T-helper 22 cell (primary cell): ENCODE measurements at places on chromosomes 16 and 17.

DNA sequence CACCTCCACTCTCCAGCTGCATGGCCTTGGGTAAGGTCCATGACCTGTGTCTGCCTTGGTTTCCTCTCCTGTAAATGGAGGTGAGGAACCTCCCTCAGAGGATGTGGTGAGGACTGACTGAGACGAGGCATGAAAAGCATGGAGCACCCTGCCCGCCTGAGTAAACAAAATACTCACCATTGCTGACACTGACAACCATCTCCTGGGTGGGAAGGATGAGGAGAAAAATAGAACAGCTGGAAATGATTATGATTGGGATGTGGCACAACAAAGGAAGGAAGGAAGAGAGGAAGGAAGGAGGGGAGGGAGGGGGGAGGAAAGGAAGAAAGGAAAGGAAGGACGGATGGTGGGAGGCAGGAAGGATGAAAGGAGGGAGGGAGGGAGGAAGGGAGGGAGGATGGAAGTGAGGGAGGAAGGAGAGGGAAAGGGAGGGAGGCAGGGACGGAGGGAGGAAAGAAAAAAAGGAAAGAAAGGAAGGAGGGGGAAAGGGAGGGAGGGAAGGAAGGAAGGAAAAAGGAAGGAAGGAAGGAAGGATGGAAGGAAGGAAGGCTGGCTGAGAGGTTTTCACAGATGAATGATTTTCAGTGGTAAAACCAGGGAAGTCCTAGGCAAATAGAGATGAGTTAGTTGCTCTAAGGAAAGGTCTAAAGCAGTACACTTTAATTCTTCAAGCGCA, 276.5 kb upstream of the XYLT1 start:
- DNase-seq = no peak

DNA sequence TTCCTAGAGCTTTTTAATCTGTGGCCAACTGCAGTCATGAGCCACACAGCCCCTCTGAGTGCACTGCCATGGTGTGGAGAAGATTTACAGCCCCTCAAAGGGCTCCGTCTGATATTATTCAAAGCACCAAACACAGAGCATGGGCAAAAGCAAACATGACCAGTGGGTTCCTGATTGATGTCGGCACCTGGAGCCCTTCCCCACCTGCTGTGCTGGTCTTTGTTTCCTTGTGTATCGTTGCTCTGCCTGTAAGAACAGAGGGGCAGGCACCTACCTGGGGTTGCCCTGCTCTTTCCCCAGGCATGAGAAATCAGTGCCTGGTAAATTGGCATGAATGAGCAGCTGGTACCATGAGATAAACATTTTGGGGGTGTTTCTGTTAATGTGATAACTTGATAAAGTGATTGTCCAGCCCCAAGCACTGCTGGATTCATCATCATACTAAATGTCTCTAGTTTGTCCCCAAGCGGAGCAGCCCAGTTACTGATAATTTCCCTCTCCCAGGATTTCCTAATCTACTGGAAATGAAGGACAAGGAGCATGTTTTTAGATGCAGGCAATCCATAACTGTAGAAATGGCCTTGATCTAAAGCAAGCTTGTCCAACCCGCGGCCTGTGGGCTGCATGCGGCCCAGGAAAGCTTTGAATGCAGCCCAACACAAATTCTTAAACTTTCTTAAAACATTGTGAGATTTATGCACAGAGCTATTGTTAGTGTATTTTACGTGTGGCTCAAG, 5.0 kb upstream of the SPIRE2 start:
- DNase-seq = no peak

DNA sequence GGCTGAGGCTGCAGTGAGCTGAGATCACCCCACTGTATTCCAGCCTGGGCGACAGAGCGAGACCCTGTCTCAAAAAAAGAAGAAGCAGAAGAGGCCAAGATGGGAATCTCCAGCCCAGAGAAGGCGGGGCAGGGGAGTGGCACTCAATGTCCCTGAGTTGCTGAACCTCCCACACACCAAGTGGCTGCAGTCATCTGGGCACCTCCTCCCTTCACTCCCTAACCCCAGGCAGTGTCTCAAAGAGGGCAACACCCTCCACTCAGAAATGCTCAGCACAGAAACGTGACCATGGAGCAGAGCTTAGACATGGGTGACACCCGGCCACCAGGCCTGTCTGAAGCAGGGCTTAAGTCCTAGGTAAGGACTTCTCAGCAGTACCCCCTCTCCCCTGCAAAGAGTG, 36.3 kb upstream of the BCAR1 start:
- DNase-seq = no peak

- DNase-seq = no peak
Observed at GRCh38 chr17:74550602-74551001, 4.7 kb upstream of the CD300C start.

GRCh38 chr17:82215095-82215971, 2.7 kb upstream of the CCDC57 start:
- DNase-seq = no peak

DNA sequence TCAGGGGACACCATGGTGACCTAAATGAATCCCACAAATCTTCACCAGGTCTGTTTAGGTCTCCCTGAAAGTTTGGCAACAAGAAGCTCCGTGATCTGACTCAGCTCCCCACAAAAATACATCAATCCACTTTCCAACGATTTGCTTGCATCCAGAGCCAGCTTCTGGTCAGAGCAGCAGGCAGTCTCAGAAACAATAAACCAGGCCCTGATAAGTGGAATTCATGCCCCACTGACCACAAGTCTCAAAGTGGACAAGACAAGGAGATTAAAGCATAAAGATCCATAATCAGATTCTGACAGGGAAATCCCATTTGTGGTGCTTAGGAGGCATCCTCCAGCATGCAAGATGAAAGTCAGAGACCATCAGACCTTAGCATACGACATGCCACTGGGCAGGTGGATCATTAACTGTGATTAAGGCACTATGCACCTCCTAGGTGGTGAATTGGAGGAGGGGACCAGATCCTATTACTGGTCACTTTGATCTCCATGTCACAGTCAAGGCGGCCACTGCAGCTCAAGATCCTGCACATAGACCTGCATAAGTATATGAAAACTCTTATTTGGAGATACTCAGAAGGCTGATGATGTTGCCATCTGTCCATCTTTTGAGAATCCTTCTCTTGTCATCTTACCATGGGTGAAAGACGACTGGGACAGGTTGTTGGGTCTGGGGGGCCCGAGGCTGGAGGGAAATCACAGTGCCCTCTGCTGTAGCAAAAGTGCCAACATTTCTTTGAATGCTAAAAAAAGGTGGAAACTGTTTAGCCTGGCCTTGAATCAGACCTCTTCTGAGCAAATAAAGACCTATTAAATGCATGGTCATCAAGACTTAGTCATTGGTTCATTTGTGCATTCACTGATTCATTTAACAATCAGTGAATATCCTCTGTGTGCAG, 309.2 kb upstream of the CCL2 start:
- DNase-seq = no peak

DNA sequence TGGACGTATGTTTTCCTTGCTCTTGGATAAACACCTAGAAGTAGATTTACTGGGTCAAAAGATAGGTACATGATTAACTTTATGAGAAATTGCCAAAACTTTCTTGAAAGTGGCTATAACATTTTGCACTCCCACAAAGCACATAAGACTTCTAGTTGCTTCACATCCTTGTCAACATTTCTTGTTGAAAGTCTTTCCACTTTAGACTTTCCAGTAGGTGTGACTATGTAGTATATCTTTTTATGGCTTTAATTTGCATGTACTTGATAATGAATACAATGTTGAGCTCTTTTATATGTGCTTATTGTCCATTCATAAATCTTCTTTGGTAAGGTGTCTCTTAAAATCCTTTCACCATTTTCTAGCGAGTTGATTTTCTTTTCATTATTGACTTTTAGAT, 241.2 kb upstream of the RPL38 start:
- no peak for DNase-seq

DNA sequence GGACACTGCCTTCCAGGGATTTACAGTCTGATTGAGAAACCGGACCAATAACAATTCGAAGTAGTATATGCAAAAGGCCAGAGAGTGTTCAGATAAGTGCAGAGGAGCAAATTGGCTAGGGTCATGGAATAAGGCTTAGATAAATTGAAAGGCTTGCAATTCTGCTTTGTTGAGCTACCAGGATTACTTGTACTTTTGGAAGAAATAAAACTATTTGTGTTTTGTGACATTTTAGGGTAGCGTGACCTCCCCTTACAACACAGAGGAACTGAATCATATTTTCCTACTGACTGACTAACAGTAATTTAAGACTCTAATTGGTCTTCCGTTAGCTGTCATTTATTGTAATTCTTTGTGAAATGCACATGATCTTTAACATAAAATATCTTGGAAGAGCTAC, 104.7 kb downstream of the PITPNC1 start:
- no peak for DNase-seq

DNA sequence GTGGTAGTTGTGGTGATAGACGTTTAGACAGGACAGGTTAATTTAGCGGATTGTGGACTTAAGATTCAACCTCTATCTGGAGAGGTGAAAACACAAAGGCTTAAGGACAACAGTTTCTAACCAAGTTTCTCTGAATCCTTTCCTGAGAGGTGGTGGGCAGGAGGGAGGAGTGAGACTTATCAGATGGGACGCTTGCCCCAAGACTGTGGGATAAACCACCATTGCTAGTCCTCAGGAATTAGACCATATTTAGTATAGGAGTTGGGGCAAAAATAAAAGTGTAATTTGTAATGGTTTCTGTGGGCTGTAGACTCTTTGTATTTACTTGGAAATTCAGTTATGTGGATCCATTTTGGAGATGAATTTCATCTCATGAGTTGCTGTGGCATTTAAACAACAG, 6.6 kb downstream of the PDP2 start:
- no peak for DNase-seq

GRCh38 chr17:57868007-57868909, 18.4 kb upstream of the MRPS23 start:
- no peak for DNase-seq

- DNase-seq = no peak
Observed at GRCh38 chr17:81607431-81607830, 29.5 kb downstream of the NPLOC4 start.

GRCh38 chr17:78307887-78308638, 51.8 kb downstream of the SOCS3 start:
- no peak for DNase-seq

- no peak for DNase-seq
Observed at GRCh38 chr17:75950421-75950820, 9.6 kb upstream of the FBF1 start.

DNA sequence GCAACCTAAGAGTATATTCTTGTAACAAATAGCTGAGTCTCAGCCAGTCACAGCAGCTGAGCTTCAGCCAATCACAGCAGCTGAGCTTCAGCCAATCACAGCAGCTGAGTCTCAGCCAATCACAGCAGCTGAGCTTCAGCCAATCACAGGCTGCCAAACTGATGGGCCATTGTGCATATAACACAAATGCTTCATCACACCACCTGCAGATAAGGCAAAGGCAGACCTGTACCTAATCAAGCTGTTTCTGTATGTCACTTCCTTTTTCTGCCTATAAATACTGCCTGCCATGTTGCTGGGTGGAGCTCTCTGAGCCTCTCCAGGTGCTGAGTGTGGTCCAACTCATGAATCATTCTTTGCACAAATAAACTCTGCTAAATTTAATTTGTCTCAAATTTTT, 19.9 kb downstream of the MYH13 start:
- no peak for DNase-seq

DNA sequence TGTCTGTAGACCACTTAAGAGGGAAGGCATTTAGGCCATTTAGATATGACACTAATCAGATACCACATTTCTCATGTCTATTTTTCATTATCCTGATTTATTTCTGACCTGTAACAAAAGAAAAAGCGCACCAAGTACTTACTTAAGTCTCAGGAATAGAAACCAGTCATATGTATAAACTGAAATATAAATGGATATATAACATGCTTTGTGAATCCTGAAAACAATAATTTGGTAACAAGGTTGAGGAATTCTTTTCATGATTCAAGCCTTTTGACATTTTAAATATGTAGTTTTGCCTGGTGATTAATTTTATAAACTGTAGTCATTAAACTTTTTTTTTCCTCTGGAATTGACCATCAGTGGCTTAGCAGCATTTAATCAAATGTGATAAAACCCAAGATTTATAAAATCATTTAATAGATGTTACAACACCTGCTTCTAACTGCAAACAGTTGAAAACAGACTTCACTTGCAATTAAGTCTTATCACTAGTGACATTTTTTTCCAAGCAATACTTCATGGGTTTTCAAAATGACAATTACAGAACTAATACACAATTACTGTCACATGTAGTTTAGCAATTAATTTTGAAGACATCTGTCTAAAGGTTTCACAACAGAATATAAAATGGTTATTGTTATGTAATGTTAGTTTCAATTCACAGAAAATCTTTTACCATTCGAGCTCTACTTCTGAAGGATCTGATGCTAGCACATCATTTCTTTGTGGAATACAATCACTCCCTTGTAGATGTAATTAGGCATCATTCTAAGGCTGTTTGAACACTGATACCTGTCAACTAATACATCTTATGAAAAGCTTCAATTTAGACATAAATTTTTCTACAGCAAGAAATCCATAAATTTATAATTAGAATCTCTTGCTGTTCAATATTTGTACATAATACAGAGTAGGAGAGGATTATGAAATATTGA, 110.3 kb downstream of the TOX3 start:
- DNase-seq = no peak

DNA sequence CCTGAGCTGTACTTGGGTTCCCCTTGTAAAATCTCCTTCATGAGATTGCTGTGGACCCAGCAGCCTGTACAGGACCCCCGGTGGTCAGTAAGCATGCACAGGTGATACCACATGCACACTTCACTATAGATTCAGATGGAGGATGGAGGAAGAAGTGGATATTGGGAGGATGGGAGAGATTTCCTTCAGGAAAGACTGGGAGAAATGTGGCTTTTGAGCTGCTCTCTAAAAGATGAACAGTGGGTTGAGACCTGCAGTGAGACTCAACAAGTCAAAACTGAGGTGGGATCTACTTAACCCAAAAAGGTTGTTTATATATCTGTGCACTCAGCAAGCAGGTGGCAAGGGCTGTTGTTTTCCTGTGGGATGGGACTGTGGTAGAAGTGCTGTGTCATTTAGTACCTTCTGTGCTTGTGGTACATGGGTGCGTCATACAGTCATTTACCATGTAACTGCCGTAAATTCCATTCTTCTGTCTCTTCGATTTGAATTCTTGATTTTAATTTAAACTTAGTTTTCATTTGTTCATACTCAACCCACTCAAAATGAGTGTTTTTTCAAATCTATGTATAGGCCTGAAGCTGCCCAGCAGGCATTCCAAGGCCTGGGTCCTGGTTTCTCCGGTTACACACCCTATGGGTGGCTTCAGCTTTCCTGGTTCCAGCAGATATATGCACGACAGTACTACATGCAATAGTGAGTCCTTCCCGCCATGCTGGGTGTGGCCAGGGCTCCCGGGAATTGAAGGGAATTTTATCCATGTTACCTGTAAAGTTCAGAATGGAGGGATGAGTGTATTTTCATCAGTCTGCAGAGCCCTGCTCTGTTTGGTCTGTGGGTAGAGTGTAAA, 6.9 kb downstream of the HERPUD1 start:
- DNase-seq = peak; percentile 43

GRCh38 chr17:42283241-42284023, 4.9 kb upstream of the STAT5A start:
- no peak for DNase-seq

- DNase-seq = no peak
Observed at GRCh38 chr16:9050102-9050830, 41.2 kb upstream of the HAPSTR1 start.
